ENCODE measurements at places on chromosomes 3 and 15.
A peak's percentile ranks its signal among the peaks of the same experiment; 100 is the strongest.

DNA sequence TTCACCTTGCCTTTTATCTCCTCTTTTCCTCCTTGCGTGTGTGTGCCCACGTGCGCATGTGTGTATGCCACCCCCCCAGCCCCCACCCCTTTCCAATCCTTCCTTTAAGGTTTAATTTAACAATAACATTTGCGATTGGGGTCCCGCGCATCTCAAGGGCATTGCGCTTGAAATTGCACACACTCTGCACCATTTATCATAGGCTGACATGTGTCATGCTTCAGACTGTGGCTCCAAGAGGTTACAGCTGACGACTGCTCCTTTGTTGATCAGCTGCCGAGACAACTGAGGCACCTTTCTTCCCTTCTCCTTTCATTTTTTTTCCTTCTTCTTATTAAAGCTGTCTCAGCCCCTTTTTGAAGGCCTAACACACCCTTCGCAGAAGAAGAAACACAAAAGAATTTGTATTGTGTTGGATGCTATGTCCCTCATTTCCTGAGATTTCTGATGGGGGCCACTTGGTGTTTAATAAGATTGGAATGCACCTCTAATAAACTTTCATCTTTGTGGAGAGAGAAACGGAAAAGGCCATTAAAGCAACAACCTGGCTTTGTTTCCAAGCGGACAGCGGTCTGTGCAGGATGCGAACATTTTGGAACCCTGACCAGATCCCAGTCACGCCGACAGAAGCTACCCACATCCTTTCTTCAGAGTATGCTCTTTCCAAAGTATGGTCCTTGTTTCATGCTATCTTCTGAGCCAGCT, 470.1 kb downstream of the MCTP2 start:
- no peak for DNase-seq

- no peak for DNase-seq
Observed at GRCh38 chr15:53223815-53224214, 433.7 kb upstream of the ONECUT1 start.

- no peak for DNase-seq
Observed at GRCh38 chr3:179898024-179898423, 138.7 kb downstream of the PEX5L start.

- peak; percentile 34 for DNase-seq
Observed at GRCh38 chr3:172546105-172546504, 22.9 kb upstream of the TNFSF10 start.

GRCh38 chr3:13512451-13512850, 32.3 kb downstream of the HDAC11 start:
- DNase-seq = no peak

GRCh38 chr15:58666957-58667356, 82.5 kb downstream of the ADAM10 start:
- DNase-seq = peak; percentile 5

DNA sequence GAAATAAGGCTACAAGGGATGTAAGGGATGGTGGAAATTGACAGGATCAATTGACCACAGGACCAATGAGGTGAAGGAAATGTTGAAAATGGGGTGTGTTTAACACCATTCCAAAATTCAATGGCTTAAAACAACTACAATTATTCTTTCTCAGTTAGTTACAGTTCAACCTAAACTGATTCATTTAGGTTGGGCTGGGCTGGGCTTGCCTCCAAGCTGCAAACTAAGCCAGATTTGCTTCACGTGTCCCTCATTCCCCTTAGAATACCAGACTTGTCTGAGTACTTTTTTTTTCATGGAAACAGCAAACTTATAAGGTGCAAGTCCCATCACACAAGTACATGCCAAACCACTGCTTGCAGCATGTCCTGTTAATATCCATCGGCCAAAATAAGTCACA, 280.1 kb downstream of the NEK10 start:
- peak; percentile 50 for DNase-seq

DNA sequence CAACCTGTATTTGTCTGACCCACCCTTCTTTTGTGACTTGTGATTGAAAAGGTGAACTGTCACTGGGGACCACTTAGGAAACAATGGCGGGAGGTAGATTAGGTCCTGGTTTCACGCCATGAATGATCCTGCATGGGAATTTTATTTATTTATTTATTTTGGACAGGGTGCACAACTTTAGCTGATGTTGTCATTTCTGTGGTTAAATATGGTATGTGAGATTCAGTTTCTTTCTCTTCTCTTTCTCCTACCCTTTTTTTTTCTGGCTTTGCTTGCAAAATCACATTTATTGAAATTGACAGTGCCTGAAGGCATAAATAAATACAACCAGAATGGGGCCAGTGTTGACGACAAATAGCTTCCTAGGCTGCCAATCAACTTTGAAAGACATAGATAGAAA, 18.0 kb upstream of the HTR3E start:
- DNase-seq = no peak

GRCh38 chr15:80709542-80709941, 14.4 kb downstream of the ABHD17C start:
- peak; percentile 75 for DNase-seq

- no peak for DNase-seq
Observed at GRCh38 chr3:42119561-42120355, 28.6 kb downstream of the TRAK1 start.

GRCh38 chr15:27815035-27815434, 284.1 kb downstream of the OCA2 start:
- no peak for DNase-seq

- no peak for DNase-seq
Observed at GRCh38 chr15:31586841-31587240, 260.2 kb downstream of the KLF13 start.

DNA sequence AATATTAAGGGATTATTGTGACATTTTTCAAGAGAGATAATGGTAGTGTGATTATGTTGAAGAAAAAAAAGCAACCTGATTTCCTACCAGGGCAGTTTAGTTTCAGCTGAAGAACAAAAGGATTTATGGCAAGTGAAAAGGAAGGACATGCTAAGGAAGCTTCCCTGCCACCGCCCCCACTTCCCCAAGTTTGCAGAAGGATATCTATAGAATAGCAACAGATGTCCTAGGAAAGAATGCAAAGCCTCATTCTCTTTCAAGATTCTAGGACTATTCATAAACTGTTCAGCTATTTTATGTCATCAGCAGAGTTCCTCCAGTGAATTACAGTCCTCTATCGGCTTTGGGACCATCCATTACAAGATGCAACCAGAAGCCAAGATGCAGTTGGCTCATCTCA, 160.8 kb downstream of the SATB1 start:
- DNase-seq = peak; percentile 35

DNA sequence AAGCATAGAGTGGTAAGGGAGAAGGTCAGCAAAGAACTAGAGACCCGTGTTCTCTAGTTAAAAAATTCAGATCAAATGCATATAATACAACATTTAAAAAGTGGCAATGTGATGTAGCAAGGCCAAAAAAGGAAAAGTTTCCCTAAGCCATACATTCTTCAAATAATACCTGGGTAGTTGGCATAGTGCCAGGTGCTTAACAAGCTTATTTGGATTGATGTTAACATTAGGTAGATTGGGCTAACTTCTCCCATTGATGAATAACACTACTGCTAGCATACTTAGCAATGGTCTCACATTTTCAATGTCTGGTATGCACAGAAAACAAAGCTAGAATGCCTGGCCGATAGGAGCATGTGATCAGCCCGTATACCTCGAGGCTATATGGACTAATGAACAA, 283.6 kb upstream of the RARB start:
- no peak for DNase-seq

DNA sequence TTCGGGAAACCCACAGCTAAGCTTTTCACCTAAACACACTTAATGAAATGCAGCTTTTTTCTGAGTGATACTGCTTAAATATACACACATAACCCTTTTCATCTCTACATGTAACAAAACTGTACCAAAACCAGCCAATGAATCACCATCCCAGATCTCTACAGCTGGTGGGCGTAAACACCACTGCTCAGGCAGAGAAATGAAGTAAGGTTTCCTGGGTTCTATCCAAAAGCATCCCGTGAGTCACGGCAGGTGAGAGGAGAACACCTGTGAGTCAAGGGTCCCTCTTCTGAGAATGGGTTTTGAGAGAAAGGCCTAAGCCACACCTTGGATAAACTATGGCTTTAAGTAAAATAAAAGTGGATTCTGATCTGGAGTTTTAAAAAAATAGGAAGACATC, 2.6 kb downstream of the CLDN1 start:
- no peak for DNase-seq

DNA sequence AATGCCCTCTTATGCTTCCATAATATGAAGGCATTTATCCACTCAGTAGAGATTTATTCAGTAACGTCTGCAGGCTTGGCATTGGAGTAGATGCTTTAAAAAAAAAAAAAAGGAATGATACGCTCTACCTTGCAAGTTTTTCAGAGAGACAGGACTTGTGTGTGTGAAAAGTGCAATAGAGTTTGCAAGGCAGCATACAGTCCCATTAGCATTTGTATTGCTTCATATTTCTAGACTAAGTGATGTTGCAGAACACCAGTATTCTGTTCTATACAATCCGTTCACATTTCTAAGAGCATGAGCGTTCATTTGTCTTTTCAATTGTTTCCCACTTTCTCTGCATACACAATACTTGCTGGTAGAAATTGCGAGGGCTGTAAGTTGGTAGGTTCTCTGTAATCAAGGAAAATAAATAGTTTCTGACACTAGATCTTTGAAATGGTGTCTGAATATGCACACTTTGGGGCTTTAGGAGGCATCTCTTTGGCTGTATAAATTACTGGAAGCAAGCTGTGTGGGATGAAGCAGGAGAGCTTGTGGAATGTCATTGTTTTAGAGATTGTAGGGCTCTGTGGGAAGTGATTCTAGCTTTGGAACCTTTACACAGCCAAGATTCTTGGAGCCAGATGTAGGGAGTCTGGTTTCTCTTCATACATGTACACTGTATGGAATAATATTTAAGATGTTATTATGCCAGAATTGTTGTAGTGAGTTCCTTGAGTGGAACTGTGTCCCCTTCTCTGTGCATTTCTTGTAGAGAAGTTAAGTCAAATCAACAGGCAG, 262.7 kb downstream of the FEZF2 start:
- DNase-seq = no peak

DNA sequence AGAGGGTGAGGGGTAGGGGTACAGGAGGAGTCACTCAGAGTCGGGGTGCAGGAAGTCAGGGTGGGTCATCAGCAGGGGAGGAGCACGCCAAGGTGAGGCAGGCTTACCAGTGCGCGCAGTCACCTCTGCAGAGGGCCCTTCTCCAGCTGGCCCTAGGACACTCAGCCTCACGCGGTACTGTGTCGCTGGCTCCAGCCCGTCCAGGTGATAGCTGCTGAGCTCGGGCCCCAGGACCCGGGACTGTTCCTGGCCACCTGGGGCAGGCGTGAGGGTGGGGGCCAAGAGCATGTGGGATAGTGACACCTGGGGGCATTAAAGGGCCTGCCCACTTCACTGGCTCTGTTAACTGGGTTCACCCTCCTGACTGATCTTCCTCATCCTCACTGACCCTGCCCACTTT, 7.4 kb downstream of the COL7A1 start:
- no peak for DNase-seq

DNA sequence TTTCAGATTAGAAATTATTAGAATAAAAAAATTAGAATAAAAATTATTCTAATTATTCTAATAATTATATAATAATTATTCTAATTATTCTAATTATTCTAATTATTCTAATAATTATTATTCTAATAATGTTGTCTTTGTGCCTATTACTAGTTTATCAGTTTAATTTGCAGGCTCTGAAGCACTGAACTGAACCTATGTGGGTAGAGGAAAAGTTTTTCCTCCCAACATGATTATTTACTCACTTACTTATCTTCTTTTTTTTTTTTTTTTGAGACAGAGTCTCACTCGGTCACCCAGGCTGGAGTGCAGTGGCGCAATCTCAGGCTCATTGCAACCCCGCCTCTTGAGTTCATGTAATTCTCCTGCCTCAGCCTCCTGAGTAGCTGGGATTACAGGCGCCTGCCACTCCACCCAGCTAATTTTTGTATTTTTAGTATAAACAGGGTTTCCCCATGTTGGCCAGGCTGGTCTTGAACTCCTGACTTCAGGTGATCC, 39.7 kb upstream of the C15orf39 start:
- peak; percentile 72 for DNase-seq

DNA sequence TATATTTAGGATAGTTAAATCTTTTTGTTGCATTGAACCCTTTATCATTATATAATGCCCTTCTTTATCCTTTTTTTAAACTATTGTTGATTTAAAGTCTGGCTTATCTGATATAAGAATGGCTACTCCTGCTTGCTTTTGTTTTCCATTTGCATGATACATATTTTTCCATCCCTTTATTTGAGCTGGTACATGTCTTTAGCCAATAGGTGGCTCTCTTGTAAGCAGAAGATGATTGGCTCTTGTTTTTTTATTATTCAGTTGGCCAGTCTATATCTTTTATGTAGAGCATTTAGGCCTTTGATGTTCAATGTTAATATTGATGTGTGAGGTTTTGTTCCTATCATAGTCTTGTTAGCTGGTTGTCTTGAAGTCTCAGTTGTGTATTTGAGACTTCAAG, 99.5 kb upstream of the MCTP2 start:
- no peak for DNase-seq

DNA sequence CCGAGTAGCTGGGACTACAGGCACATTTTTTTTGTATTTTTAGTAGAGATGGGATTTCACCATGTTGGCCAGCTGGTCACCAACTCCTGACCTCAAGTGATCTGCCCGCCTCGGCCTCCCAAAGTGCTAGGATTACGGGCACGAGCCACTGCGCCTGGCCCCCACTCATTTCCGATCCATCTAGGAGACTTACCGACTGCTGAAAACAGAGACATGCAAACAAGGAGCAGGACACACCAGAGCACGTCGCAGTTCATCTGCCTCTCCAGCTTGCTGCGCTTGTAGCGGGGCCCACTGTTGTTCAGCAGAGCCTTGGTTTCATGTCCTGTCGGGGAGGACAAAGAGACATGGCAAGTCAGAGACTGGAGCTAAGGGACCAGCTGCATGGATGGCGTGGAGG, 137.4 kb downstream of the ATP10A start:
- DNase-seq = peak; percentile 15

GRCh38 chr15:70210528-70210927, 112.8 kb upstream of the TLE3 start:
- no peak for DNase-seq

GRCh38 chr3:43959498-43960447, 269.0 kb downstream of the ABHD5 start:
- no peak for DNase-seq

GRCh38 chr3:83453056-83453455, 1505.7 kb upstream of the CADM2 start:
- DNase-seq = no peak

DNA sequence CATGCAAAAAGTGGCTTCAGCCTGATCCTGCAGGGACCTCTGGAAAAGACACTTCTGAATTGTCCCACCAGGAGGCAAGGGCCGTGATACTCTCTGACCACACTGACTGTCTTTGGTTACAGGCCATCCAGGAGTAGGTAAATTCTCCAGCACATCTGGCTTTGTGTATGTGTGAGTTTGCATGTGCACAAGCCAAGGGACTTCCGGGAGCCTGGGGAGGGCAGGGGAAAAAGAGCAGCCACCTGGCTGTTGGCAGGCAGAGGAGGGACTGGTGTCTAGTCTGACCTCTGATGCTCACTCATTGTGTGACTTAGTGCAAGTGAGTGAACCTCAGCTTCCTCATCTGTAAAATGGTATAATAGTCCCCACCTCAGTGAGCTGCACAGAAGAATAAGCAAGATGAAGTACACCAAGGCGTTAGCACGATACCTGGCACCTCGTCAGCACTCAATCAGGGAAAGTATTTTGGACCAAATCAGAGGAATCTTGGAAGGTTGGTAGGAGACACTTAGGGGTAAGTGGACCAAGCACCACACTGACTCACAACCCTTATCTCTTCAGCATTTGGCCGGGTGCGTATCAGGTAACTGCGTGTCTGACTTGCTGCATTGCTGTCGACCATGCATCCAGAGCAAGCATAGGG, 19.1 kb downstream of the KLHL6 start:
- no peak for DNase-seq
